ENCODE measurements at places on chromosomes 1 and 21.

DNA sequence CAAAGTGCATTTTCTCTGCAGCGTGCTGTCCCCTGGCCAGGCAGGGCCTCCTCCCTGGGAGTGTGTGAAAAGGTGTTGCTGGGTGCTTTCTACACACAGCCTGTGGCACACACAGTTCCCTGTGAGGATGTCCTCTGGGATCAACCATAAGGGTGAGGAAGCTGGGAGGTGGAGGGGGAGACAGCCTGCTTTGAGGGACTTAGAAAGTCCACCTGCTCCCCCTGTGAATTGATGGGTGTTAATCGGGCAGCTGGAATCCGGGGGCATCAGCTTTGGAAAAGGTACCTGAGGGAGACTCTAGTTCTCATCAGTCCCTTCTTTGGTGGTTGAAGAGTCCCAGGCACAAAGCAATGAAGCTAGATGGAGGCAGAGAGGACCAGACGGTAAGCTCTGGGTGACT lies 35.8 kb downstream of the LHX4 start:
- DNase-seq = no peak

- no peak for DNase-seq
Observed at GRCh38 chr1:157110686-157111085, 11.1 kb upstream of the ETV3L start.

- DNase-seq = no peak
Observed at GRCh38 chr1:192010406-192010805, 147.9 kb upstream of the RGS18 start.

GRCh38 chr1:215780139-215780538 lies 213.0 kb downstream of the KCTD3 start:
- no peak for DNase-seq

DNA sequence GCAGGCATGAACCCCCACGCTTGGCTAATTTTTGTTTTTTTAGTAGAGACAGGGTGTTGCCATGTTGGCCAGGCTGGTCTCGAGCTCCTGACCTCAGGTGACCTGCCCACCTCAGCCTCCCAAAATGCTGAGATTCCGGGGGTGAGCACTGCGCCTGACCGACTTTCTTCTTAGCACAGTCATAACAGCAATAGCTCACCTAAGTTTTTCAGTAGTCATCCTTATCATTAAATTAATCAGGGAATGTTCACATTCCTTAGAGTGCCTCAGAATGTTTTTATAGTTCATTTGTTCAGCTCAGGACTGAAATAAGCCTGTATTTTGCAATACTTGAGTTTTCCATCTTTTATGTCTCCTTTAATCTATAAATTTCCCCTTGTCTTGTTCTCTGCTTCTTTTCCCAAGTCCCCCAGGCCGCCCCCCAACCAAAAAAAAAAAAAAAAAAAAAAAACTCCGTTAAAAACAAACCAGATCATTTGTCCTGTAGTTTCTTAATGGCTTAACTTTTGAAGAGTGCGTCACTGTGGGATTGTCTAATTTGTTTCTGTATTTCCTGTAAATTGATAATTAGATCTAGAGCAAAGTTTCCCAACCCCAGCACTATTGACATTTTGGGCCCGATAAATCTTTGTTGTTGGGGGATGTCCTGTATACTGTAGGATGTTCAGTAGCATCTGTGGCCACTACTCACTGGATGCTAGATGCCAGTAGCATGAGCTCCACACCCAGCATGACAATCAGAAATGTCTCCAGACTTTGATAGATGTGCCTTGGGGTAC lies 120.7 kb downstream of the ITSN1 start:
- DNase-seq = no peak

DNA sequence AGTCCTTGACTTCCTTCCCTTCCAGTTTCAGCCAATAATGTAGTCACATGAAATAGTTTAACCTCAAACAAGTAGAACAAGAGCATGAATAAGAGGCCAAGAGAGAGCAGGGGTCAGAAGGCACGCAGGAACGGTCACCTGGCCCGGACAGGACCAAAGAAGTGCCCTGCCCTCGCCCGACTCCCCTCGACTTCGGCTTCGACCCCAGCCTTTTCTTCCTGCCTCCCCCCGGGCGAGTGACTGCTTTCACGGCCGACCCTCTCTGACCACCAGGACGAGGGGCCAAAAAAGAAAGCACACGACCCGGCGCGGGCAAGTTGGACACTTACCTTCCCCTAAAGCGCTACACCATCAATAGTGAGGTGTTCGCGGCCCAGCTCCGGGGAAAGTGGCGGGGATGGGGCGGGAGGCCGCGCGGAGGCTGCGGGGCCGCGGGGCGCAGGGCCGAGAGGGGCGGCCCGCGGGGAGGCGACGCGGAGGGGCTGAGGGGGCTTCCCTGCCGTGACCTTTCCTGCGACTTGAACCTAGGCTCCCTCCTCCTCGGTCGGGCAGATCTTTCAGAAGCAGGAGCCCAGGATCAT lies 519 bp downstream of the RERE start:
- DNase-seq = no peak

GRCh38 chr1:233662575-233663304 lies 48.8 kb downstream of the KCNK1 start:
- DNase-seq = no peak

GRCh38 chr1:47569681-47570470 lies 132.0 kb downstream of the FOXD2 start:
- peak; percentile 97 for DNase-seq

DNA sequence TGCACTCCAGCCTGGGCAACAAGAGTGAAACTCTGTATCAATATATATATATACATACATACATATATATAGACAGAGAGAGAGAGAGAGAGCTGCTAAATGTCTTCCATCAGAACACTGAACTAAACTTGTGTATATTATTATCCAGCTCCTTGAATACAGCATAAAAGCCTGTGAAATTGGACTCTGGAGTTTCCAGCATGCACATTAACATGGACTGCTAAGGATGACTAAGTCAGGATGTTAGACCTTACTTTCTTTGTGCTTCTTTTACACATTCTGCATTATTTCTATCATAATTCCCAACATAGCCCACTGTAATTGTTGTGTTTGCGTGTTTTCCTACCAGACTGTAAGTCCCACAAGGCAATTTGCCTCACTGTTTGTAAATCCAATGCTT lies 259.1 kb downstream of the TGFB2 start:
- DNase-seq = no peak

DNA sequence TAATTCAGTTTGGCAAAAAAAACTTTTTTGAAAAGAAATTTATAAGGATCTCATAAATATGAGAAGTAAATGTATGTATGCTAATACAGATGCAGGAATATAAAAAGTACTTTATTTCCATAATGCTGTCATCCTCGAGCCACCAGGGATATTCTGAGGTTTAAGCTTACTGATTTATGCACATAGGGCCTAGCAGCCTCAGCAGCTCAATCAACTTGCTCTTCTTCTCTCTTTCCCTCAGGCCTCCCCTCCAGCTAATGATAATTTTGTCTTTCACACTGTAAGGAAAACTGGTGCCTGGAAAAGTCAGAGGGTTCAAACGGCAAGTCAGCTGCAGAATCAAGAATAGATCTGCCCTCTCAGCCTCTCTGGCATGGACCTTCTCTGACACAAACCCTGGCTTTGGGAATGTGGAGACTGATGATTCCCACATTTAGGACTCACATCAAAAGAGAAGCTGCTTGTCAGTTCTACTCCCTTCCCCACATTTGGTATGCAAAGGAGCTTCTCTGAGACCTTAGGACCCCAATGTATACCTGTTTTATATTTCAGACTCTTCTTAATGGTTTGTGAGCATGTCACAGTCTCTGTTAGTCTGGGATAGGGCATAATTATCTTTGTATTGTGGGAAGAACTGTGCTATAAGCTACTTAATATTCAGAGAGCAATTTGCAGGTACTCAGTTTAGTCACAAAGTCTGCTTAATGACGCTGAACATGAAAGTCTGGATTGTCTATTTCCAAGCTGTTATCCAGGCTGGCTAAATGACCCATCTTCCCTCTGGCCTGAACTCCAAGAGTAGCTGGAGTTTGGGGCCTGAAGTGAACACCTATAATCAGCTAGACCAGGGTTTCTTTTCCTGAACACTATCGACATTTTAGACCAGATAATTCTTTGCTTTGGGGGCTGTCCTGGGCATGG lies 52.1 kb upstream of the DIPK1A start:
- no peak for DNase-seq

All from bronchial epithelial cell (primary cell).